ENCODE measurements at places on chromosomes 11 and 22. TPM values are rescaled to one million over a fixed set of nuclear protein-coding genes. Genes with fewer than 3 reads are reported as not detected.

GRCh38 chr11:128530118-128531074 lies 57.0 kb downstream of the ETS1 start:
- no peak for DNase-seq

DNA sequence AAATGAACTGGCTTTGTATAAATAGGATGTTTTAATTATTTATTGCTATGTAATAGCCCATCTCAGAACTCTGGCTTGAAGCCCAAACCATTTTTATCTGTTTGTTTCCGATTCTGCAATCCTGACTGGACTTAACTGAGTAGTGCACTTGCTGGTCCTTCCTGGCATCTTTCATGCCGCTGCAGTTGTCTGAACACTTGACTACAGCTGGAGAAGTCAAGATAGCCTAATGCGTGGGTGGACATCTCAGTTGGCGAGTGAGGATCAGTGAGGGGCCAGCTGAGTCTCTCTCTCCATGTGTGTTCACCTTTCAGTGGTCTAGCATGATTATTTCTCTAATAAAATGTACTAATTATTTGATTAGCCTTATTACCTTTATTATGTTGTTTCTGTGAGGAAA lies 105.8 kb downstream of the PRMT3 start:
- DNase-seq = no peak

The OR51E1 gene
- polyA plus RNA-seq = 1.9 TPM

The SHANK2 gene
- polyA plus RNA-seq = not detected

The SNRPD3 gene
- 111 TPM for polyA plus RNA-seq
